Left ventricle myocardium inferior (tissue), 1 donor: ENCODE measurements at places on chromosomes 4 and X.

GRCh38 chr4:173367285-173367684, 3.5 kb upstream of the SAP30 start:
- H3K36me3 ChIP-seq = no peaks in the 10 kb centered on the region
- H3K4me1 ChIP-seq = peaks cover 51% of the 10 kb centered on the region

GRCh38 chrX:6374556-6374955, 145.9 kb upstream of the NLGN4X start:
- no peak overlapping the region for H3K27ac ChIP-seq
- H3K4me1 ChIP-seq = no peaks in the 10 kb centered on the region
- no peaks in the 10 kb centered on the region for H3K36me3 ChIP-seq
- DNase-seq = no peak
- H3K27me3 ChIP-seq = no peaks in the 10 kb centered on the region

- no peaks in the 10 kb centered on the region for H3K4me1 ChIP-seq
- H3K36me3 ChIP-seq = no peaks in the 10 kb centered on the region
- no peak for DNase-seq
- no peaks in the 10 kb centered on the region for H3K27me3 ChIP-seq
Observed at GRCh38 chrX:71671938-71672337, 4.6 kb downstream of the LOC101059915 start.

- H3K27ac ChIP-seq = no peak within 1 kb of the TSS
- no peak for DNase-seq
- no peaks in the 10 kb centered on the region for H3K27me3 ChIP-seq
- no peaks in the 10 kb centered on the region for H3K36me3 ChIP-seq
Observed at GRCh38 chr4:70382691-70383181, at the start of gene SMR3B. TSS of gene SMR3B (plus strand) at chr4:70383131. CDS start at chr4:70384511, 1,380 bp downstream.

DNA sequence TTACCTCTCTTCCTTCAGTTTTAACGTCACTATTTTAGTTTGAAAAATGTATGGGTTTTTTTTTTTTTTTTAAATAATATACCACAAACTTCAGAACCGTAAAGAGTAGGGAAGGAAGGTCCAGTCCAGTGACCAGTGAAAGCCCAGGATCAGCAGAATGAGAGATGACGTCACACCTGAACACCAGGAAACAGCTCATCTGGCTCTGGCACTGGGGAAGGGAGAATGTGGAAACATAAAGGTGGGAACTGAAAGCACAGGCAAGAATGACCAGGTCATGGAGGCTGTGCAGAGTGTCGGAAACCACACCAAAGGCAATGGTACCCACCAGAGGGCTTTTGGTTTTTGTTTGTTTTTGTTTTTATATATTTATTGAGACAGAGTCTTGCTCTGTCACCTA, 141.2 kb downstream of the DHX15 start:
- H3K27ac ChIP-seq = no peak overlapping the region
- H3K4me3 ChIP-seq = no peak overlapping the region
- no peaks in the 10 kb centered on the region for H3K36me3 ChIP-seq
- H3K4me1 ChIP-seq = no peaks in the 10 kb centered on the region
- no peak for DNase-seq

DNA sequence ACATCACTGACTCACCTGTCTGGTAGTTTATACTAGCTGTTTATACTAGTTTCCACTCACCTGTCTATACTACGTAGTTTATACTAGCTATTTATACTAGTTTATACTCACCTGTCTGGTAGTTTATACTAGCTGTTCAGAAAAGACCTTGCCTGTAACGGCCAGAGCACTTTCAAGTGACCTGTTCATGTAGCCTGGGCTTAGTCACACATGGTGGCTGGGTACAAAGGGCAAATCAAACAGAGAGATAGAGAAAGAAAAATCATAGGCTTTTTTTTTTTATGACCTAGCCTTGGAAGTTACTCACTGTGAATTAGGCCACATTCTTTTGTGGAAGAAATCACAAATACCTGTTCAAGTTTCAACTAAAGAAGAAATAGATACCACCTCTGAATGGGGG, 30.7 kb upstream of the SPANXN4 start:
- no peaks in the 10 kb centered on the region for H3K4me1 ChIP-seq
- H3K27ac ChIP-seq = no peak overlapping the region
- no peaks in the 10 kb centered on the region for H3K36me3 ChIP-seq
- H3K4me3 ChIP-seq = no peak overlapping the region
- no peaks in the 10 kb centered on the region for H3K27me3 ChIP-seq
